Endothelial cell (in vitro differentiated cells): ENCODE measurements at places on chromosomes 12 and 14. TPM values are rescaled to one million over a fixed set of nuclear protein-coding genes. Genes with fewer than 3 reads are reported as not detected.

DNA sequence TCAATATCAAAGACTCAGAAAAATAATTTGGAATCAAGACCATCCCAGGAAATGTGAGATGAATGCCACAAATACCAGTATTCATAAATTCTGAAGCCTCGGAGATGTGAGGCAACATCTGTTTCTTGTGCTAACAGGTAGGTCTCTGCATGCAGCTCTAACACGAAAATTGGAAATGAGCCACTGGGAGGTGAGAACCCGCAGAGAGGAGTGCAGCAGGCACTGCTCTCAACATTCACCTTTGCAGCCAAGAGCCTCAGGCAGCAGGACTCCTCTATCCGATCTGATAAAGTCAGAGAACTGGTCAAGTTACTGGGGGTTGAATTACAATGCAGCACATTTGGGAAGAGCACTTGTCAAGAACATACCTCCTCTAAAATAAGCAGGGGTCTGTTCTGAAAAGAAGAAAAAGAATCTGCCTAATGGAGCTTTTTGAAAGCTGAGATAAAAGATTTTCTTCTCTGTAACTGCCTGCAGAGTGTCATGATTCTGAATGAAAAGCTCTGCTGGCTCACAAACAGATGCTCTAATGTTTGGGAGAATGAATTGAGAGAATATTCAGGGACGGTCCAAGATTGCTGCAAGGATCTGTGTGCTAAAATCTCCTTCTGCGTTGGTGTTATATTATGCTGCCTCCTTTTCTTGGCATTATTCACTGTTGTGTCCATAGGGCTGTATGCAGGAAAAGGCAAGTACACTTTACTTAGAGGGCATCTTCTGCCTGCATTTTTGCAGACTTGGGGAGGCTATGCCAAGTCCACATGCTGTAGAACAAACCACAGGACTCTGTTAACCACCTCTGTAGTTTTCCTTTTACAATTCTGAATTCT lies 209.6 kb upstream of the KRR1 start:
- peak overlapping the region; percentile 23 for H3K27ac ChIP-seq
- DNase-seq: no peak
- no peak overlapping the region for H3K4me3 ChIP-seq
- peaks cover 42% of the 10 kb centered on the region for H3K4me1 ChIP-seq
- H3K27me3 ChIP-seq: peaks cover 2% of the 10 kb centered on the region

DNA sequence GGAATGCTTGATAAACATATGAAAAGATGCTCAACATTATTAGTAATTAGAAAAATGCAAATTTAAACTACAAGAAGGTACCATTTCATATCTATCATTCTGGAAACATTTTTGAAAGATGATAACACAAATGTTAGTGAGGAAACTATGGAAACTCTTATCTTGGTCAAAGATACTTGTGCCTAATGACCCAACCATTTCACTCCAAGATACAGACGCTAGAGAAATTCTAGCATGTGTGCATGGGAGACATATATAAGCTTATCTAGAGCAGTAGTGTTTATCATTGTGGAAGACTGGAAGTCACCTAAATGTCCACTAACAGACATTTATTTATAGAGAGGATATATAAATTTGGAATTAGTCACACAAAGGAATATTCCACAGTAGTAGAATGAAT lies 143.1 kb upstream of the HMGA2 start:
- H3K4me1 ChIP-seq: peaks cover 2% of the 10 kb centered on the region
- no peak for DNase-seq
- no peaks in the 10 kb centered on the region for H3K36me3 ChIP-seq
- H3K27me3 ChIP-seq: peaks cover 1% of the 10 kb centered on the region
- H3K4me3 ChIP-seq: no peak overlapping the region

- H3K27me3 ChIP-seq: peaks cover 3% of the 10 kb centered on the region
- no peaks in the 10 kb centered on the region for H3K4me1 ChIP-seq
- no peak for DNase-seq
- H3K36me3 ChIP-seq: no peaks in the 10 kb centered on the region
- no peak overlapping the region for H3K4me3 ChIP-seq
Observed at GRCh38 chr12:102426599-102427542, 53.5 kb downstream of the IGF1 start.

DNA sequence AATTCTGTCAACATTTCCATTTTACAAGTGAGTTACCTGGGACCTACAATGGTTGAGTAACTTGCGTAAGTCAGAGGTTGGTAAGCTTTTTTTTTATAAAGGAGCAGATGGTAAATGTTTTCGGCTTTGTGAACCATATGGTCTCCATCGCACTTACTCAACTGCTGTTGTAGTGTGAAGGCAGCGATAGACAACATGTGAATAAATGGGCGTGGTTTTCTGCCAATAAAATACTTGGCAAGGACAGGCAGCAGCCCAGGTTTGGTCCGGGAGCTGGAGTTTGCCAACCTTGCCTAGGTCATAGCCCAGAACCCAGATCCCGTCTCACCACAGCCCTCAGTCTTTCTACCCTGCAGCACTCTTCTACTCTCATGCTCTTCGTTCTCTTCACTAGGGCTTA lies 6.3 kb downstream of the DDX55 start:
- no peaks in the 10 kb centered on the region for H3K27me3 ChIP-seq
- no peak overlapping the region for H3K27ac ChIP-seq
- H3K36me3 ChIP-seq: peaks cover 43% of the 10 kb centered on the region
- no peaks in the 10 kb centered on the region for H3K4me1 ChIP-seq
- no peak for DNase-seq

- peaks cover 8% of the 10 kb centered on the region for H3K4me1 ChIP-seq
- peak overlapping the region; percentile 48 for H3K27ac ChIP-seq
- H3K4me3 ChIP-seq: peak overlapping the region; percentile 42
- peaks cover 2% of the 10 kb centered on the region for H3K27me3 ChIP-seq
Observed at GRCh38 chr14:100339766-100340422, 16.8 kb downstream of the SLC25A47 start.

DNA sequence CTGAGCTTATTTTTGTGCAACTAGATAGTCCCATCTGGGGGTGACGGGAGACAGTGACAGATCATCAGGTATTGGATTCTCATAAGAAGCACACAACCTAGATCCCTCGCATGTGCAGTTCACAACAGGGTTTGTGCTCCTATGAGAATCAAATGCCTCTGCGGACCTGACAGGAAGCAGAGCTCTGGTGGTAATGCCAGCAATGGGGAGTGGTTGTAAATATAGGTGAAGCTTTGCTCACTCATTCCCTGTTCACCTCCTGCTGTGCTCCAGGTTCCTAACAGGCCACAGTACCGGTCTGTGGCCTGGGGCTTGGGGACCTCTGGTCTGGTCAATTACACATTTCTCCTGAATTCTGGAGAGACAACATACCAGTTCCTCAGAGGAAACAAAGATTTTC lies 39.0 kb downstream of the GABARAPL1 start:
- no peaks in the 10 kb centered on the region for H3K4me1 ChIP-seq
- no peaks in the 10 kb centered on the region for H3K27me3 ChIP-seq
- no peak for DNase-seq
- no peak overlapping the region for H3K4me3 ChIP-seq
- H3K27ac ChIP-seq: no peak overlapping the region

- no peak for DNase-seq
- H3K36me3 ChIP-seq: peaks cover 11% of the 10 kb centered on the region
- peaks cover 26% of the 10 kb centered on the region for H3K27me3 ChIP-seq
- H3K27ac ChIP-seq: peak overlapping the region; percentile 99
- peak overlapping the region; percentile 83 for H3K4me3 ChIP-seq
Observed at GRCh38 chr12:54429014-54429471, 10.0 kb upstream of the ITGA5 start.

DNA sequence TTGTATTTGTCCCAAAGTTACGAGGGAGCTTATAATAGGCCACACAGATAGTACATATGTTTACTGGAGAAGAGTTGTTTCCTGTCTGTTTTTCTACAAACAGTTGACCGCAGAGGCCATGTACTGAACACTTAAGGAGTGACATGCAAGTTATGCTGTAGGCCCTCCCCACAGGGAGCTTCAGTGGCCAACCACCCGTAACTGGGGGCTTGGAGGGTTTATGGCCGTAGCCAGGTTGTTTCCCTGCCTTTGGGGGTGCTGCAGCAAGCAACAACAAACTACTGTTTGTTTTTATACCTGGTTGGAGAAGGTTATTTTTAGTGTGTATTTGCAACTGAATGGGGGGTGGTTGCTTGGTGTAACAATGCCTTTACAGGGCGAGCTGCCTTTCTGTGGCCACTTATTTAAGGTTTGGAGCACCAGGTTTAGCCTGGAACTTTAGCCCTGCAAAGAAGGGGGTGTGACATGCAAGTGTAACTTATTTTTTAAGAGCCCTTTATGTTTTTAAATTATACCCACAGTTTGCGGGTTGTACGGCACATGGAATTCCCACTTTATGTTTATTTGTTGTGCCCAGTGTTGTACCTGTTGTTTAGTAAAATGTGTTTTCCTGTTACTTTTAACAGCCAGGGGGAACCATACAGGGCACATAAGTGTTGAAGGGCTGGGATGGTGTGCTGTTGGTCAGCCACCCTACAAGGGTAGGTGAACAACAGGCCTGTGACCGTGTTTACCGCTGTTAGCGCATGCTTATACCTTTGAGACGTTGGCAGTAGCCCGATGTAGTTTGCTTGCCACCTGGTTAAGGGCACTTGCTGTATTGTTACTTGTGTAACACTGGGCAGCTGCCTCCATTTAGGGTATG lies 29.9 kb upstream of the G2E3 start:
- no peak overlapping the region for H3K4me3 ChIP-seq
- no peak overlapping the region for H3K27ac ChIP-seq
- DNase-seq: no peak
- no peaks in the 10 kb centered on the region for H3K36me3 ChIP-seq

GRCh38 chr12:46723629-46724419 lies 102.0 kb downstream of the SLC38A4 start:
- DNase-seq: no peak
- H3K36me3 ChIP-seq: no peaks in the 10 kb centered on the region
- no peaks in the 10 kb centered on the region for H3K27me3 ChIP-seq
- peaks cover 20% of the 10 kb centered on the region for H3K4me1 ChIP-seq
- H3K4me3 ChIP-seq: no peak overlapping the region

DNA sequence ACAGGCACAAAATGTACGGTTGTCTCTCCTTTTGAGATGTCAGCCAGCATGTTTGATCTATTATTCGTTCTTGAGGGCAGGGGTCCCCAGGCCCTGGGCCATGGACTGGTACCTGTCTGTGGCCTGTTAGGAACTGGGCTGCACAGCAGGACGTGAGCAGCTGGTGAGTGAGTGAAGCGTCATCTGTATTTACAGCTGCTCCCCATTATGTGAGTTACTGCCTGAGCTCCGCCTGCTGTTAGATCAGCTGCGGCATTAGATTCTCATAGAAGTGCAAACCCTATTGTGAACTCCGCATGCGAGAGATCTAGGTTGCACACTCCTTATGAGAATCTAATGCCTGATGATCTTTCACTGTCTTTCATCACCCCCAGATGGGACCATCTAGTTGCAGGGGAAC lies 41.4 kb upstream of the SCN8A start:
- DNase-seq: no peak
- no peaks in the 10 kb centered on the region for H3K4me1 ChIP-seq
- no peak overlapping the region for H3K27ac ChIP-seq
- no peaks in the 10 kb centered on the region for H3K27me3 ChIP-seq
- no peak overlapping the region for H3K4me3 ChIP-seq

GRCh38 chr12:51417826-51418225 lies 6.8 kb upstream of the SLC4A8 start:
- no peak for DNase-seq
- no peaks in the 10 kb centered on the region for H3K36me3 ChIP-seq

DNA sequence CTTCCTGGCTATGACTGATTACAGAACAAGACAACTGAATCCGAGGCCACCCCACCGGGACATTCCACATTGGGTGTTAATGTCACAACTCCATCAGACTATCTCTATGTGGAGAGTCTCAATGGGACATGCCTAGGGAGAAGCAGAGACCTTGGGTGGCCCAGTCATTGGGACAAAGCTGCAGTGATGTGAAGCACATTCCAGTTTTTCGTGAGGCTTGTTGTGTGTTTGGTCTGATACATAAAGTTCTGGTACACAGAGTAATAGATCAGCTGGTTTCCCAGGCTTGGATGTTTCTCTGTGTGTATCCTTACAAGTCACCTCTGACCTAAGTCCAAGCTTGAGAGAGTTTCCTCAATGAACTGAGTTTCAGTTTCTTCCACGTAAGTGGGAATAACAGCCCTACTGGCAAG lies 42.3 kb downstream of the CPM start:
- H3K4me1 ChIP-seq: peaks cover 5% of the 10 kb centered on the region
- no peak overlapping the region for H3K4me3 ChIP-seq
- no peaks in the 10 kb centered on the region for H3K36me3 ChIP-seq
- no peak for DNase-seq
- peaks cover 3% of the 10 kb centered on the region for H3K27me3 ChIP-seq

DNA sequence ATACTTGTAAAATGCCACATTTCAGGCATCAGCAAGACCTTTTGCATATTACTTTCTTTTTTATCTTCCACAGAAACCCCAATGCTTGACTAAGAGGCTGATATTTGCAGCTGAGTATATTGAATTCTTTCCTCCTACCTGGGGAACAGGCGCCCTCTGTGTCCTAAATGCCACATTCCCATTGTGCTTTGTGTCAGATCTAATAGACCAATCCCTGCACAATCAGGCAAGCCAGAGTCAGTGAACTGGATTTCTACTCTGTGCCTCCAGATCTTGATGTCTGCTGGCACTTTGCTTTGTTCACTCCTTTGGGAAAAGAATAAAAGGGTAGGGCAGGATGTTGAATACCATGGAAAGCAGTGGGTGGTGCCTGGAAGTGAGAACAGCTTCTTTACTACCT lies 22.4 kb upstream of the TAS2R42 start:
- H3K27ac ChIP-seq: no peak overlapping the region
- H3K36me3 ChIP-seq: no peaks in the 10 kb centered on the region
- H3K4me3 ChIP-seq: no peak overlapping the region
- H3K4me1 ChIP-seq: no peaks in the 10 kb centered on the region
- H3K27me3 ChIP-seq: peaks cover 1% of the 10 kb centered on the region

The SPIC gene
- not detected for total RNA-seq

The RFC5 gene
- total RNA-seq: 8.3 TPM

The GDF3 gene
- 77.7 TPM for total RNA-seq

The PRR13 gene
- 131 TPM for total RNA-seq

The TAS2R30 gene
- 1.7 TPM for total RNA-seq

The MIP gene
- 0.10 TPM for total RNA-seq

The PRIMA1 gene
- total RNA-seq: 0.08 TPM

The PITPNM2 gene
- total RNA-seq: 14.3 TPM

The LRP1 gene
- 24.7 TPM for total RNA-seq

The CCNT1 gene
- total RNA-seq: 46.1 TPM

The RHOJ gene
- total RNA-seq: 266 TPM
